ENCODE measurements at places on chromosomes 6 and 20. TPM values are rescaled to one million over a fixed set of nuclear protein-coding genes. Genes with fewer than 3 reads are reported as not detected.

GRCh38 chr6:125213939-125214338 lies 60.4 kb downstream of the TPD52L1 start:
- no peak for DNase-seq

- DNase-seq, result no peak
Measured at GRCh38 chr6:24401458-24401857, 1.3 kb upstream of the MRS2 start.

- no peak for DNase-seq
Measured at GRCh38 chr6:43127877-43128276, 43.2 kb upstream of the SRF start.

DNA sequence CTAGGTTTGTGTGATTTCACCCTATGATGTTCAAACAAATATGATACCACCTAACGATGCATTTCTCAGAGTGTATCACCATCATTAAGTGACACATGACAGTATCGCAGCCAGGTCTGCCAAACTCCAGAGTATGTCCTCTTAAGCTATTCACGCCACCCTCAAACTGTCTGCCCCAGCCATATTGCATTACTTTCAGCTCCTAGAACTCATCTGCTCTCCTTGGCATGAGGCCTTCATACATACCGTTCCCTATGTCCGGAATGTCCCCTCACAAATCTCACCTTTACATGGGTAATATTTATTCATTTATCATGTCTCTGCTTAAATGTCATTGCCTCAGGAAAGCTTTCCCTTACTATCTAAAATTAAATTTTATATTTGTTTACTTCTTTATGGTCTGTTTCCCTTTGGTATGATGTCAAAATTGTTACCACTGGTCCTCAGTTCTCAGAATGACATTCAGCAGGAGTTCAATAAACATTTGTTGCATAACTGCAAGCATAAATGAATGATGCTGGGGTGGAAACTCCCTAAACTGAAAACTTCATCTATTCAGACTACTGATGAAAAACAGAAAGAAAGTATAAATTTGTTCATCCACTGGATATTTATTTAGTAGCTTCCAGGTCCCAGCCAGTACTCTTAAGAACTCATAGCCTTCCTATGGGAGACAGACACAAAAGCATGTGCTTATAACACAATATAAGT lies 3.2 kb downstream of the SESN1 start:
- DNase-seq, result no peak

DNA sequence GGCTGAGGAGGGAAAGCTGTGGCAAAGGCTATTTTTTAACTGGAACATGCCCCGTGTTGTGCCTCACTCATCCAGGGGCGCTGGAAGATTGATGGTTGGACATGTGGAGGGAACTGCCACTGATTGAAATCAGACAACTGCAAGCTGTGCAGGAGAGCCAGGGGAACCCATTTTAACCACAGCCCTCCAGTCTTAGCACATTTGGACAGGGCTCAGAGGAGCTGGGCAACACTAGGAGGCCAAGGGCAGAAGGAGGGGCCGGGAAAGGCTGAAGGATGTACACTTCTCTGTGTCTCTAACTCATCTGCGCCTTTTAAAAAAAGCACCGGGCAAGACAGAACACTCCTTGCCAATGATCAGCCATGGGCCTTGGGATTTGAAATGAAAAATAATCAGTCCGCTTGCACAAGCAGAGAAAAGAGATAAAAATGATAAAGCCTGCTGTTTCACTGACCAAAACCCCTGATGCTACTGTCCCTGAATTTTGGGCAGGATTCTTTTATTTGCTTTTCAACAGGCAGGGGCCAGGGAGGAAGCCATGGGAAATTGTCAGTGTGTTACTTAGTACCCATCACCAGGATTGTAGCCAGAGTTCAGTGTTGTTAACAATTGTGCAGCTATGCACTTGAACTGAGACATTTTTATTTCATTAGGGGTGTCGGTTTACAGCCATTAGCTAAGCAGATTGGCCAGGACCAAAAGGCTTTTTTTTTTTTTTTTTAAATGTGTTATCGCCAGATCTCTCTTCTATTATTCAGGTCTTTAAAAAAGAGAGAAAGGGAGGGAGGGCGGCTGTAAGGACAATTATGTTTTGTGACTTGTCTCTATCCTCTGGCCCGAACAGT lies 109.3 kb upstream of the EYA4 start:
- DNase-seq, result no peak

DNA sequence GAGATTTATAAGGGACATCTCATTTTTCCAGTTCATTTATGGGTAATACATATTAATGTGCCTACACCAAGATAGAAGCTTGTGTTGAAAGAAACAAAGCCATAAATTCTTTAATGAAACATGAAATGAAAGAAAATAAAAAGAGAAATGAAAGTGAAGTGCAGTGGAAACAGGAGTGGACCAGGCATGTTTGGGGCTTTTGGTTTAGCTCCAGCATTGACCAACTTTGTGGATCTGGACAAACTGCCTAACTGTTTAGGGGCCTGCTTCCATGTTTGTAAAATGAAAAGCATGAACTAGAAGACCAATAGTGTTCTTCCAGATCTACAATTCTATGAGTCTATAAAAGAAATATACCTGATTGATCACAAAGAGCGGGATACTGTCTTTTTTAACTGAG lies 124.9 kb downstream of the GJA10 start:
- DNase-seq, result no peak

- no peak for DNase-seq
Measured at GRCh38 chr6:125157725-125158124, 4.2 kb downstream of the TPD52L1 start.

GRCh38 chr6:169252505-169253189 lies 999 bp downstream of the THBS2 start:
- no peak for DNase-seq

- no peak for DNase-seq
Measured at GRCh38 chr6:4687989-4688947, 87.9 kb upstream of the CDYL start.

DNA sequence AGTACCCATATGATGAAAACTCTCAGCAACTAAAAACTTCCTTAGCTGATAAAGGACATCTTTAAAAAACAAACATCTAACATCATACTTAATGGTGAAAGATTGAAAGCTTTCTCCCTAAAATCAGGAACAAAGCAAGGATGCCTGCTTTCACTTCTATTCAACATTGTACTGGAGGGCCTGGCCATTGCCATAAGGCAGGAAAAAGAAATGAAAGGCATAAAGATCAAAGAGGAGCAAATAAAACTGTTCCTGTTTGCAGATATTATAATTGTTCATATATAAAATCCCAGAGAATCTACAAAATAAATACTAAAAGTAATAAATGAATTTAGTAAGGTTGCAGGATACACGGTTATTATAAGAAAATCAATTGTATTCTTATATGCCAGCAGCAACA lies 124.6 kb upstream of the ARMC2 start:
- no peak for DNase-seq

DNA sequence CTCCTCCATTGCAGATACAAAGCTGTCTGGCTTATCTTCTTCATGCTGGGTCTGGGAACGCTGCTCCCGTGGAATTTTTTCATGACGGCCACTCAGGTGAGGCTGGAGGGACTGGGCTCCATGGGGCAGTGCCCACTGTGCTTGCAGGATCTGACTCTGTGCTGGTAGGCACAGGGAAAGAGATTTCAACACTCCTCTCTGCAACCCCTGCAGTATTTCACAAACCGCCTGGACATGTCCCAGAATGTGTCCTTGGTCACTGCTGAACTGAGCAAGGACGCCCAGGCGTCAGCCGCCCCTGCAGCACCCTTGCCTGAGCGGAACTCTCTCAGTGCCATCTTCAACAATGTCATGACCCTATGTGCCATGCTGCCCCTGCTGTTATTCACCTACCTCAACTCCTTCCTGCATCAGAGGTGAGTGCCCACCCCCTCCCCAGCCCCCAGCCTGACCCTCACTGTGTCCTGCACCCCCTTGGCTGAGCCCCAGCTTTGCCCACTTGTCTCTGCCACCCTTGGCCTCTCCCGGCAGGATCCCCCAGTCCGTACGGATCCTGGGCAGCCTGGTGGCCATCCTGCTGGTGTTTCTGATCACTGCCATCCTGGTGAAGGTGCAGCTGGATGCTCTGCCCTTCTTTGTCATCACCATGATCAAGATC lies 6.1 kb downstream of the SLC29A1 start:
- peak; percentile 52 for DNase-seq

DNA sequence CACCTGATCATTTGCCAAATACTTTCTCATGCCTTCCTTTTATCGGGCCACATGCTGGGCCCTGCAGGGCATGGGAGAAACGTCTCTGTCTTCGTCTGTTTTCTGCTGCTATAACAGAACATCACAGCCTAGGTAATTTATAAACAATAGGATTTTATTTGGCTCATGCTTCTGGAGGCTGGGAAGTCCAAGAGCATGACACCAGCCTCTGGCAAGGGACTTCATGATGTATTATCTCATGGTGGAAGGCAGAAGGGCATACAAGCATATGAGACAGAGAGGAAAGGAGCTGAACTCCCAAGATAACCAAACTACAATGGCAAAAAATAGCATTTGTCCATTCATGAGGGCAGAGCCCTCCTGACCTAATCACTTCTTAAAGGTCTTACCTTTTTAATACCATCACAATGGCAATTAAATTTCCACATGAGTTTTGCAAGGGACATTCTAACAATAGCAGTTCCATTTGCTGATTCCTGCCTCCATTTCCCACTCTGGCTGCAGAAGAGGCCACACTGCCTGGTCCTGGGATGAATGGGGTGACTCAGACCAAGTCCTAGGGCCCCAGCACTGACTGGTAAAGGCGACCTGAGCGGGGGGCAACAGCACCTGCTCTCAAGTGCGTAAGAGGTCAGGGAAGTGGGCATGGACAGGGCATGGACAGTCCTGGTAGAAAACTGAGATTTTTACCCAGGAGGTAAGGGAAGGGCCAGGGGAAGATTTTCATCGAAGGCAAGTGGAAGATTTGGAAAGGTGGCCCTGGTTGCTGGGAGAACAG lies 5.1 kb upstream of the ZBP1 start:
- DNase-seq, result no peak

GRCh38 chr20:33391722-33392415 lies 9.4 kb downstream of the CDK5RAP1 start:
- DNase-seq, result no peak

- no peak for DNase-seq
Measured at GRCh38 chr20:62786157-62786556, 10.1 kb upstream of the MRGBP start.

DNA sequence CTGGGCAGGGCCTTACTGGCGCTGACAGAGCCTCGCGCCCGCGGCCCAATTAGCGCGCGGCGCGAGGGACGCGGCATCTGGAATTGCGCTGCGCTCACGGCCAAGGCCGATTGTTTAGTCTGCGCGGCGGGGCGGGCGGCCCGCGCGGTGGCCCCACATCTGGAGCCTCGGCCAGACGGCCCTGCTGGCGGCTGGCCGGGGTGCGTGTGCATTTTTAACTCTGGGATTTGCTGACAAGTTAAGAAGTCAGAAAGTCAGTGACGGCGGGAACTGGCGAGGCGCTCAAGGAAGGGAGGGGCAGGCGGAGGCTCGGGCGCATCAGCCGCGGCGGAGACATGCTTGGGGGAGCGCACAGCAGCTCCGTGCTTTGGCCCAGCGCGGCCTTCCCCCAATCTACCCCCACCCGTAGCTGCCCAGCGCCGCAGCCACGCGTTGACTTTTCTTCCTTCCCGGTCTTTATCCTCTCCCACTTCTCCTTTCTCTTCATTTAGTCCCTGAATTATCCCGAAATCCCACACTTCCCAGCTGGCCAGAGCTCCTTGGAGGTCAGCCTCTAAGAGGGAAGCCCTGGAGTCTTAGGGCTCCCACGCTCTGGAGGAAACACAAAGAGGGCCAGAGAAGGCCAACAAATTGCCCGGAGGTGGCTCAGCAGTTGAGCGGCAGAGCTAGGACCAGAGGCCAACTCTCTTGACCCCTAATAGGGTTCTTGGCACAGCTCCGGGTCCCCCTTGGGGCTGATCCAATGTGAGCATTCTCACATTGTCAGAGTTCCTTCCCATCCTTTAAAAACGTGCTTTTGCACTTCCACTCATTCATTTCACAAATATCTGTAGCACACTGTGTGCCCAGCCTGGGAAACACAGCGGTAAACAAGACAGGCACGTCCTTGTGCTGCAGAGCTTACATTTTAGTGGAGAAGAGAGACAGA lies 40.8 kb upstream of the FOXP4 start:
- peak; percentile 81 for DNase-seq

DNA sequence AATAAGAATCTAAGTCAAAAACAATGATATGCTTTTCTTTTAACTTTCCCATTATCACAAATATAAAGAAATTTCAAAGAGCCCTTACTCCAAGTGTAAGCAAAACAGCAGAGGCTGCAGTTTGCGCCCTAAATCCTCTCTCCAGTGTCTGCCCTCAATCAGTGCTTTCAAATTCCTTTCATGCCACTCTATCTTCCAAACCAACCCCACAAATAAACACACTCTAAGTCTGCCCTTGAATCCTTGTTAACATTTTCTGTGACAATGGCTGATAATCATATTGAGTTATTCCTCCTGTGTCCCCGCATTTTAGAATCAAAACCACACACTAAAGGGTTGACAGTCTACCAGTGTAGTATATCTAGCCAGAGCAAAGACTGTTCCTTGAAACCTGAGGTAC lies 317.9 kb upstream of the MARCKS start:
- no peak for DNase-seq

DNA sequence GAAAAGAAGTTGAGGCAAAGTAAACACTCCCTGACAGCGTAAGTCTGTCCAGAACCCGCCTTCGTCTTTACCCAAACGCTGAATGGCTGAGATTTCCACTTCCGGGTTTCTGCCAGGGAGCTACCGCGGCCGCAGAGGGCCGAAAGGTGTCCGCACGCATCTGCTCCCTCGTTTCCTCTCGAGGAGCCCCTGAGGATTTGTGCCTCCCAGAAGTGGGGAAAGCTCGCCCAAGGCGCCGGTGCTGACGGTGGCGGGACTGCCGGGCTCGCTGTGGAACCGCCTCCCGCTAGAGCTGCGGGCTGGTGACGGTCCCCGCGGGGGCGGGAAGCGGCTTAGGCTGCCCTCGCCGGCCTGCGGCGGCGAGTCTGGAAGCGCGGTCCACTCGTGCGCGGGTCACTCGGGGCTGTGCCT lies 1760.2 kb upstream of the DEFB115 start:
- DNase-seq, result peak; percentile 65

GRCh38 chr6:122853259-122853995 lies 64.4 kb downstream of the SMPDL3A start:
- no peak for DNase-seq

BEND6 gene
- 0.19 TPM for polyA plus RNA-seq

CDK19 gene
- 3.8 TPM for polyA plus RNA-seq

FAM162B gene
- 4.5 TPM for polyA plus RNA-seq

HLA-DRB5 gene
- 2.7 TPM for polyA plus RNA-seq

TRIM31 gene
- polyA plus RNA-seq, result not detected

ANGPT4 gene
- 0.11 TPM for polyA plus RNA-seq

TFAP2C gene
- polyA plus RNA-seq, result not detected

PPP1R14C gene
- polyA plus RNA-seq, result 64.6 TPM

CDSN gene
- polyA plus RNA-seq, result 0.15 TPM

YIPF3 gene
- 64.5 TPM for polyA plus RNA-seq

All from heart left ventricle (tissue), 16 donors.